ENCODE measurements at places on chromosomes 1 and 21.

GRCh38 chr1:12739613-12740012, 6.4 kb upstream of the CFAP107 start:
- no peak for DNase-seq

- DNase-seq: no peak
Observed at GRCh38 chr21:29501451-29501850, 202.7 kb downstream of the BACH1 start.

- DNase-seq: no peak
Observed at GRCh38 chr1:217014066-217014465, 290.8 kb upstream of the ESRRG start.

DNA sequence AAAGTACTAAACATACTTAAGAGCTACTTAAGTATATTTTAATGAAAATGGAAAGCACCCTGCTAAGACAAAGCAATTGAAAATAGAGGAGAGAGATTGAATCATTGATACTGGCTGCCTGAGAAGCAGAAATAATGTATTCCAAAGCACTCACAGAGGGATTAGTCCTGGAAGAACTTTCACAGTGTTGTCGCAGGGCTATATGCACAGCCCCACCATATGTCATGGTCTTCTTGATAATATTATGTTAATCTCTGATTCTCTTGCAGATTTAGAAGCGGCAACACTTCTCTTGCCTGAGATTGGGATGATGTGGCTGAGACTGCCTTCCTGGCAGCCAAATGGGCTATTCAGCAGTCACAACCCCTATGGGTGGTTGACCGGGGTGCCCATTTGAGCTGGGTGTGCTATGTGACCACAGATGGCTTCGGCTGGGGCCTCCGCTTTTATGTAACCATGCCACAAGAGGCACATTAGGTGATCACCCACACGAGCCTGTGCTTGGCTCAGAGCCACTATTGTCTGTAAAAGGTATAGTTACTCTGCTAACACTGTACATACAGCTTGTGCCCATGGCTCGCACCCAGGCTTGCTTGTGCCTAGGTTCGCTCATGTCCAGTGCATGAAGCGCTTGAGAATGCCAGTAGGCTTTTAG, 152.2 kb upstream of the SGIP1 start:
- DNase-seq: no peak

DNA sequence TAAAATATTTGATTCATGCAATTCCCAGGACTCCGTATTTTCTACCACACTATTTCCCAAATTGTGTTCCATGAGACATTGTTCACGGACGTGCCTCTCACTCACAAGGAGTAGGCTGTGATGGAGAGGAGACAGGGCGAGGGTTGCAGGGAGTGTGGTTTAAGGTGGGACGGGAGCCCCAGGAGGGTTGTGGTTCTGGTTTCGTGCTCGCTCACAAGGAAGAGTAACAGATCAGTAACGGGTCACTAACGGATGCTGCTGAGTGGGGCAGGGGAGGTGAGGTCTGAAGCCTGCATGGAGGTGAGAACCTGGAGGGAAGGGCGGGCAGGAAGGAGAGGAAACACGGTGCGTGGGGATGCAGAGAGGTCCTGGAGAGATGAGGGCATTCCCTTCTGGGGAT, 28.8 kb downstream of the TFF3 start:
- no peak for DNase-seq

DNA sequence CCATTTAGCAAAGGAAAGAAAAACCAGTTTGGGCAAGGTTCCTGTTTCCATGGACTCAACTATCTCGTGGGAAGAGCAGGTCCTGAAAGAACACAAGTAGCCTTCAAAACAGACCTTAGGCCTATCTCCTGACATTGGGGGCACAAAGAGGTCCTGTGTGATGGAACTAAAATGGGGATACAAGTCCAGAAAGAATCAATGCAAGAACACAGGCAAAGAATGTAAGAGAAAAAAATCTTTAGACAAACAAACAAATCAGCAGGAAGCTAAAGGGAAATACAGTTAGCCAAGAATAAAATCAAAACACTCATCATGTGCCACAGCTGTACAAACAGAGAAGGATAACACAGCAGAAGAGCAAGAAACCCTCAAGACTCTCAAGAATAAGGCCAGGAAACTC, 28.2 kb downstream of the SLC30A10 start:
- no peak for DNase-seq

GRCh38 chr1:55120538-55120937, 81.2 kb downstream of the PCSK9 start:
- no peak for DNase-seq

Data from Calu3 (cell line).